ENCODE measurements at places on chromosomes 16 and 17. TPM values are rescaled to one million over a fixed set of nuclear protein-coding genes. Genes with fewer than 3 reads are reported as not detected.

Gene SLC2A4
- under 0.01 TPM for total RNA-seq

Gene RAB26
- 1.1 TPM for total RNA-seq

- peak; percentile 11 for DNase-seq
Observed at GRCh38 chr17:36703860-36704266, 102.5 kb downstream of the MRM1 start.

- DNase-seq, result no peak
Observed at GRCh38 chr17:50424996-50425681, 879 bp upstream of the ACSF2 start.

DNA sequence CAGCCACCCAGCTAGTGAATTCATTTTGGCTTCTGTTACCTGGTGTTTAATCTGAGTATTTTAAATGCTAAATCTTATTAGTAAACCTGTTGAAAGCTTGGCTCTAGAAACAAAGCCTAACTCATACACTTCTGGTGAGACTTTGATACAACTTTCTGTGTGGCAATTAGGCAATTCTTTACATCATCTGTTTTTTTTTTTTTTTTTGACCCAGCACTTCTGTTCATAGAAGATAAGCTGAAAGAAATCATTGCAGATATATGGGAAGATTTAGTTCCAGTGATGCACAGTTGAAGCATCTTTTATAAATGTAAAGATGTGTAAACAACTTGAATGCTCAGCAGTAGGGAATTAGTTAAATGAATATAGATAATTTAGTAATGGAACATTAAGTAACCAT, 21.7 kb upstream of the ABCC11 start:
- DNase-seq, result no peak

Gene OR2C1
- total RNA-seq, result under 0.01 TPM

DNA sequence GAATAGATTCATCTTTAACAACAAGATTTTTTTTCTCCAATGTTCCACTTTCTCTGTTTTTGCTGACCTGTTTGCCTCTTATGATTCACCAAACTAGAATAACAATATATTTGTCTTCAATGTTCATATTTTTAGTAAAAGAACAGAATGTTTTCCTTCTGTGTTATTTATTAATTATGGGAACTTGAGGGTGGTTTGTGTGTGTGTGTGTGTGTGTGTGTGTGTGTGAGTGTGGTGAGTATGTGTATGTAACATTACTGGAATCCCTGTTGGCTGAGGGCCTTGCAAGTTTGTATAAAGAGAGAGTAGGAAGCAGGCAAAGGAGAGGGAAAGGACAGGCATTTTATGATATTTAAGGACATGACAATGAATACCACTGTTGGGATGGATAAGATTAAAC, 13.8 kb downstream of the STXBP4 start:
- DNase-seq, result peak; percentile 66

- peak; percentile 76 for DNase-seq
Observed at GRCh38 chr16:75653922-75654321, 6.3 kb downstream of the TERF2IP start.

- peak; percentile 29 for DNase-seq
Observed at GRCh38 chr17:48244121-48244711, 136.7 kb downstream of the SNX11 start.

Gene C17orf67
- total RNA-seq, result 0.56 TPM

Gene KRT39
- not detected for total RNA-seq

GRCh38 chr17:47717979-47718621, 14.9 kb upstream of the TBX21 start:
- DNase-seq, result no peak

GRCh38 chr17:7644775-7645174, 6.0 kb upstream of the ATP1B2 start:
- no peak for DNase-seq

GRCh38 chr17:68737761-68738443, 136.7 kb upstream of the FAM20A start:
- DNase-seq, result no peak

Gene ITGAX
- 0.18 TPM for total RNA-seq

DNA sequence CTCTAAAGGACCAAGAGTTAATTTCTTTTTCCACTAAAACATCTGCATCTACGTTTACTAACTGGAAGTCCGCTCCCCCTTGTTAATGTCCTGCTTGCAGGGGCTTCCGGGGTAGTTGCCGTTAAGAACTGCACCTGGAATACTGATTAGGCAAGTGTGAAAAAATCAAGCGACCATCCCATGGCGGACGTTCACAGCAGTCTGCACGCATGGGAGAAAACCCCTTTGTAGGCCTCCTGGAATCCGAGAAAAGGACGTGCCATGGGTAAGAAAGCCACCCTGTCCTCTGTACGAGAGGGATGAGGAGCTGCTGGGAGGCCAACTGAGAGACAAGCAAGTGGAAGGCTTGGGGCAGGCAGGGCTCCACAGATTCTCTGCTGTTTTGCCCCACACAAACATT, 14.9 kb downstream of the SNN start:
- no peak for DNase-seq

DNA sequence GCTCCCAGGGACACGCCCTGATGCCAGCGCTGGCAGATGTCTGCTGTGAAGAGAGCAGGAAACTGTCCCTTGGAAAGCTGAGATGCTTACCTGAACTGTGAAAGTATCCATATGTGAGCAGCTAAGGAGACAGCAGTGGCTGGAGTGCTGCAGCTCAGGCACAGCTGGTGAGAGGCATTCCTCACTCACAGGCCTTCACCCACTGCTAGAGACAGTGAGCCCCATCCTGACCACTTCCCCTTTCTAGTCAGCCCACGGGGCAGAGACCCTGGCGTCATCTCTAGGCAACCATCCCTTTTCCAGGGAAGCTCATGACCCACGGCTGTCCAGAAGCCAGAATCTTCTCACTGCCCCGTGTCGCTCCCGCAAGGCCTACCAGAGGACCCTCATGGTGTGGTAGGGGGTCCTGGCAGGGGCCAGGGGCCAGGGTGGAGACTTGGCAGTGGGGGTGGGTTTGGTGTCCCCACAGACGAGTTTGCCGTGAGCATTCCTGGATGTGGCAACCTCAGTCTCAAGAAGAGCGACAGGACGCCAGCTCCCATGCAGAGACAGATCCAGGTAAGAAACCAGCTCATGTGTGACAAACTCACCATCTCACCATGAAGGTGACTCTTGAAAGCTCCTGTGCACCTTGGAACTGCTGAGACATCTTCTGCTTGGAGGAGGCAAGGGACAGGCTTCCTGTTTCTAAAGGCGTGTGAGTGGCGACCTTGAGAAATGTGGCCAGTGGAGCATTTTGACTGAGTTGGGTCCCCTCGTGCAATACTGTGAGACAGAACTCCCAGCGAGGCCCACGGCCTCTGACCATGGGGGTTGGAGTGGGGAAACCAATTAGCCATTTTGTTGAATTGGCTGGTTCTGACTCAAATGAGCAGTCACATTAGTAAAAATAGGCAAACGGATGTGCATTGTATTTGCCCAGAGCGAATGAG, at the start of gene SCIMP:
Gene SCIMP, minus strand, starts transcription at position 216 of the 932 bp plus-strand sequence. Its CDS starts 105 bp downstream, at position 111.
- no peak for DNase-seq

Gene CCL17
- total RNA-seq, result not detected

Gene VPS35
- 174 TPM for total RNA-seq

Gene CCL7
- 0.28 TPM for total RNA-seq

GRCh38 chr17:16886655-16887322, 85.1 kb downstream of the TNFRSF13B start:
- no peak for DNase-seq
